ENCODE measurements at places on chromosomes 1 and 21.

DNA sequence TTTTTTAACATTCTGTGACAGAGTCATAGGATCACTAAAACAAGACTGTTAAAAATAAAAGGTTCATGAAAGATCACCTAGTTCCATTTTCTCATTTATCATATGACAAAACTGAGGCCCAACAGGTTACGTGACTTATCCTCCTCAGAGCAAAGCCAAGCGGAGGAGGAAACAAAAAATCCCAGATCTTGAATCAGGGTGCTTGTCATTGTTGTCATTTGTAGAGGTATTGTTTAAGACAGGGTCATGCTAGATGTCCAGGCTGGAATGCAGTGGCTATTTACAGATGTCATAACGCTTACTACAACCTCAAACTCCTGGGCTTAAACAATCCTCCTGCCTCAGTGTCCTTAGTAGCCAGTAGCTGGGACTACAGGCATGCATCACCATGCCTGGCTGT lies 293.2 kb downstream of the DSCAM start:
- DNase-seq, result no peak

- no peak for DNase-seq
These were observed 7.4 kb downstream of the YTHDF2 start for GRCh38 chr1:28744184-28744583.

GRCh38 chr1:147077523-147077922 lies 94.7 kb downstream of the PRKAB2 start:
- DNase-seq, result no peak

DNA sequence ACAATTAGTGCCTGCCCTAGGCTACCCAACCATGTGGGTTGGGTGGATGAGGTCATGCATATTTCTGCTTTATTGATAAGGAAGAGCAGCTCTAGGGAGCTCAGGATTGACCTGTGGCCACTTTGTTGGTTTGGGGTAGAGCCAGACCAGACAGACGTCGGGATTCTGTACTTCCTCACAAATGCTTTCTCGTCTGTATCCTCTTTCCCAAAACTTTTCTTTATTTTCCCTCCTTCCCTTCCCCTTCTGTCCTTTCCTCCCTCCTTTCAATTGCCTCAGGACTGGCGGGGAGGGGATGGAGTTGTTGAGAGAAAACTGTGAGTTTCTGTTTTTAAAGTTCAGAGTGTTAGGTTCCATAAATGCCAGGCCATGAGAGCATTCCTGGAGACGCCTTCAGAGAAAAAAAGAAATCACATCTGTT lies 68.0 kb downstream of the UCK2 start:
- DNase-seq, result no peak

- no peak for DNase-seq
These were observed 22.5 kb upstream of the GBP5 start for GRCh38 chr1:89295187-89295586.

DNA sequence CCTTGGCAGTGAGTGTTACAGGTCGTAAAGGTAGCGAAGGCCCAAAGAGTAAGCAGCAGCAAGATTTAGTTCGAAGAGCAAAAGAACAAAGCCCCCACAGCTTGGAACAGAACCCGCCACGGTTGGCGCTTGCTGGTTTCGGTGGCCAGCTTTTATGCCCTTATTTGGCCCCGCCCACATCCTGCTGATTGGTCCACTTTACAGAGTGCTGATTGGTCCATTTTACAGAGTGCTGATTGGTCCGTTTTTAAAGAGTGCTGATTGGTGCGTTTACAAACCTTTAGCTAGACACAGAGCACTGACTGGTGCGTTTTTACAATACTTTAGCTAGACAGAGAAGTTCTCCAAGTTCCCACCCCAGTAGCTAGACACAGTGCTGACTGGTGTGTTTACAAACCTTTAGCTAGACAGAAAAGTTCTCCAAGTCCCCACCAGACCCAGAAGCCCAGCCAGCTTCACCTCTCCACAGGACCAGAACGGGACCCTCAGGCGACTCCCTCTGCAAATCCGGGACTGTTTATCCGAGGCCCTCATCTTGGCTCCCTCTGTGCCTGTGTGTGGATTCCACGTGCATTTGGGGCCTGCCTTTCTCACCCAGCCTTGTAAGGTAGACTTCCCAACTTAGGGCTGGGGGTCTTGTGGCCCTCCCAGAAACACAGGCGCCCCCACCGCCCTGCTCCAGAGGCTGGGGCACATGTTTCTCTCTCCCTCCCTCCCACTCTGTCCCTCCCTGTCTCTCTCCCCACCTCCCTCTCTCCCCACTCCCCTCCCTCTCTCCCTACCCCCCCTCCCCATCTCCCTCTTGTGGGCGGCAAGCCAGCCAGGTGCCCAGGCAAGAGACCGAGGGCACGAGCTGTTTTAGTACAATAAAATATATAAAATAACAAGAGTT lies 12.6 kb downstream of the FTCD start:
- DNase-seq, result no peak

- no peak for DNase-seq
These were observed 1239.3 kb downstream of the MRPL39 start for GRCh38 chr21:24367936-24368335.

DNA sequence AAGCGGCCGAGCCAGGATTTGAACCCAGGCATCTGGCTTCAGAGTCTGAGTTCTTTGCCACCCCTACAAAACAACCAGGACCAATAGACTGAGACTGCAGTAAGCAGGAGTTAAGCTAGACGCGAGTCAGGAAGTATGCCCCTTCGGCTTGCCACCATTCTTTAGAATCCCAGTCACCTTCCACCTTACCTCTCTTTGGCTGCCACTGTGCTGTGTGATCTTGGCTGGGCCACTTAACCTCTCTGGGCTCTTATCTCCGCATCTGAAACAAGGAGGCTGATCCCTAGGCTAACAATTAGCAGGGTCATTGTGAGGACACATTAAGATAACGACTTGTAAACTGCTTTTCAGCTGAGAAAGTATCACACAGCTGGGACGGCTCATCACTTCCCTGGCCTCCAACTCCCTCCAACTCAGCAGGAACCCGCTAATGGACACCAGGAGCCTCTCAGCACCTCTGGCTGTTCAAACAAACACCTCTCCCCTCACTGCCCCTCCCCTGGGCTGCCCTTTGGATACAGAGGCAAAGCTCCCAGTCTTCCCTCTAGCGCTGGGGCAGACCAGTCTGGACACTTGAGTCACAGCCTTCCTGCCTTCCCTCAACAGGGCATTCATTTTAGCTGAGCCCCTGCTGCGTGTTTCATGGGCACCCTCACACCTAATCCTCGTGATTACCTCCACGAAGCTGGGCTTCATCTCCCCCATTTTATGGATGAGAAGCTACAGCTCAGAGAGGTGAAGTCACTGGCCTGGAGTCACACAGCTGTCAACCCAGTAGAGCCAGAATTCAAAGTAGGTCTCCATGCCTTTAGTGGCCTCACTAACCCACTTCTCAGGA lies 83.2 kb downstream of the CAMK2N1 start:
- no peak for DNase-seq

- no peak for DNase-seq
These were observed 216.9 kb downstream of the MATN1 start for GRCh38 chr1:30506291-30507015.

- DNase-seq, result no peak
These were observed 32.7 kb upstream of the C1orf198 start for GRCh38 chr1:230900984-230901383.

- no peak for DNase-seq
These were observed 162.0 kb downstream of the FGGY start for GRCh38 chr1:59458884-59459283.

DNA sequence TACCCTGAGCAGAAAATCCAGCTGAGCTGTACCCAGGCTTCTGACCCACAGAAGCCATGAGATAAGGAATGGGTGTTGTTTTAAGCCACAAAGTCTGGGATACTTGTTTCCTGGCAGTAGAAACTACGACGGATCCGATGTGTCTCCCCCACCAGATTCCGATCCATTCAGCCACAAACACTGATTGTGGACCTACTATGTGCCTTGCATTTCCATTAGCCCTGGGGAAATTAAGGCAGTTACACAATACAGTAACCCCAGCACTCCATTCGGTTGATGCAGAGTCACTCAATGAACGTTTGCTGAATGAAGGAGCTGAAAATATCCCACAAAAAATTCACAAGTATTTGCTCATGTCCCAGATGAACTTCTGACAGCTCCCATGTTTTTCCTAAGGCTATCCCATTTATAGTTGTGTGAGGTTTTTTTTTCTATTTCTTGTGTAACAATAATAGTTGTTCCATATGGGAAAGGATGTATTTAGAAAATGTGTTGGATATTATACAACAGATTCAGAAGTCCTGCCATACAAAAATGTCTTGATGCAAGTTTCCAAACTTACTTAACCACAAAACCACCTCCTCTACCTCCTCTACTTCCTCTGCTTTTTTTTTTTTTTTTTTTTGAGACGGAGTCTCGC lies 29.6 kb upstream of the KAZN start:
- DNase-seq, result no peak

DNA sequence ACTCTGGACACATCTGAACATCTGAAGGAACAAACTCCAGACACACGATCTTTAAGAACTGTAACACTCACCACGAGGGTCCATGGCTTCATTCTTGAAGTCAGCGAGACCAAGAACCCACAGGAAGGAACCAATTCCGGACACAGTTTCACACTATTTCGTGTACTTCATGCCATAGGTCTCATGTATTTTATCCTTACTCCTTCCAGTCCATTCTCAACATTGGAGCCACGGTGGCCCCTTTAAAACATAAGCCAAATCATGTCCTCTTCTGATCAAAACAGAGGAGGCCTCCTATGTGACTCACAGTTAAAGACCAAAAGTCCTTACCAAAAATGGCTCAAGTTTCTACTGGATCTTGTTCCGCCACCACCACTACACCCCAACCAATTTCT lies 29.8 kb upstream of the RCOR3 start:
- no peak for DNase-seq

GRCh38 chr1:10779201-10779600 lies 17.2 kb downstream of the CASZ1 start:
- DNase-seq, result no peak
